ENCODE measurements at places on chromosomes 1 and 21.

GRCh38 chr1:210900079-210900478, 233.9 kb downstream of the KCNH1 start:
- DNase-seq = no peak

DNA sequence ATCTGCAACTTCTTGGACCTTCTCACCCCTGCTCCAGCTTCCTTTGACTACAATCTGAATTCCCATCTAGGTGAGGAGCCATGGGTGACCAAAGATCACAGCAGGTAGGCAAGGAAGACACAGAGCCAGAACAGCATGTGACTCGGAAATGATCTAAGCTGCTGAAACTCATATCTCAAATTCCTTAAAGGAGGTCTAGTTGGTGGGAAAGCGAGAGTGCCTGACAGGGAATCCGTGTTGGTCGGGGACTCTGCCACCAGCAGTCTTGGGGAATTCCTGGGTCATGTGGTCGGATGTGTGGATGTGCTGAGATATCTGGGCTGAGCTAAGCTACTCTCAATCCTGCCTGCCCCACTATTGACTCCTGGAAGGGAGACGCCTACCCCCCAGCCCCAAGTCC, 3.2 kb upstream of the NUAK2 start:
- DNase-seq = no peak

DNA sequence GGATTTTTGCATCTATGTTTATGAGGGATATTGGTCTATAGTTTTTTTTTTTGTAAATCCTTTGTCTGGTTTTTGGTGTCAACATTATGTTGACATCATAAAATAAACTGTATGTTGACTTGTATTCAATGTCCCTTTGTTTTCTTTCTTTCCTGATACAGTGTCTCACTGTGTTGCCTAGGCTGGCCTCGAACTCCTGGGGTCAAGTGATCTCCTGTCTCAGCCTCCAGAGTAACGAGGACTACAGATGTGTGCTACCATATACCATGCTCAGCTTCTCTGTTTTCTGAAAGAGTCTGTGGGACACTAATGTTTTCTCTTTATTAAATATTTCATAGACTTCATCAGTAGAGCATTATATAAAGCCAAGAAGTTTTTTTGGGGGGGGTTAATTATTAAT, 18.3 kb downstream of the MAN1C1 start:
- no peak for DNase-seq

- no peak for DNase-seq
Observed at GRCh38 chr1:24906760-24907490, 23.2 kb downstream of the RUNX3 start.

GRCh38 chr1:148379170-148379500, 104.0 kb downstream of the PPIAL4G start:
- DNase-seq = no peak

- no peak for DNase-seq
Observed at GRCh38 chr1:215474940-215475339, 92.2 kb upstream of the KCTD3 start.

- DNase-seq = no peak
Observed at GRCh38 chr1:172661107-172661506, 2.2 kb downstream of the FASLG start.

- DNase-seq = peak; percentile 94
Observed at GRCh38 chr1:67945733-67946374, 104.6 kb downstream of the DIRAS3 start.

- peak; percentile 53 for DNase-seq
Observed at GRCh38 chr21:25079053-25079452, 528.2 kb downstream of the MRPL39 start.

GRCh38 chr1:91647061-91647460, 146.4 kb downstream of the CDC7 start:
- DNase-seq = no peak

DNA sequence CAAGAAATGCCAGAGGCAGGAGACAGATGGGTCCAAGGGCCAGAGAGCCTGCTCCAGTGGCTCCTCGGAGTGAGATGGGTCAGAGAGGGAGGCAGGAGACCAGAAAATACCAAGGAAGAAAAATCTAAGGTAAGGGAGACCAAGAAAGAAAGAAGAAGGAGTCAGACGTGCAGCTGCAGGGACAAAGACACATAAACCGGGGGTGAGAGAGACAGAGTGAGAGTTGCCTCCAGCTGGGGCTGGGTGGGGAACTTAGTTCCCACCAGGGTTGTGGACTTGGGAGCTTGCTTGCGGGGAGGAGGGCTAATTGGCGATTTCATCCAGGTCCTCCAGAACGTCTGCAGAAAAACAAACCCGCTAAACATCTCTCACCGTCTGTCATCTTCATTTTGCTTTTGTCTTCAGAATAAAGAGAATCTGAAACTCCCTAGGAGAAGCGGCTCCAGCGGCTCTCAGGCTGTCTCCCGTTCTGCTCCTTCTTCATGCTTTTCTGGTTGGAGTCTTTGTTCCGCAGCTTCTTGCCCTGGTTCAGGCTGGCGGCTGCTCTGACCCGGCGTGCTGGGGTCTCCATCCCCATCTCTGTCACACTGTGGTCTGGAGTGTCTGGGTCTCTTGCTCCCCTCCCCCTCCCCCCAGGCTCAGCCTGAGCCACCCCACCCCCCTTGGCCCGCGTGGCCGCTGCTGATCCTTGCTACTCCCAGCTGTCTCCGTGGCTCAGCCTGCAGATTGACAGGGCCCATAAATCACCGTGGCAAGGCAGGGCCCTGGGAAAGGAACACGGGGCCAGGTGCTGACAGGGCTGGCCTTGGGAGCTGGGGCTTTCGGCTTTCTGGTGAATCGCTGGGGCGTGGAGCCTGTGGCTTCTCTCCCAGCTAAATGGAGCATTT, 66.6 kb downstream of the UBIAD1 start:
- DNase-seq = peak; percentile 55

GRCh38 chr21:41962425-41962966, 8.7 kb upstream of the C2CD2 start:
- no peak for DNase-seq

- no peak for DNase-seq
Observed at GRCh38 chr1:61585714-61586113, 139.2 kb downstream of the TM2D1 start.

- no peak for DNase-seq
Observed at GRCh38 chr21:42055425-42055824, 15.7 kb upstream of the UMODL1 start.

DNA sequence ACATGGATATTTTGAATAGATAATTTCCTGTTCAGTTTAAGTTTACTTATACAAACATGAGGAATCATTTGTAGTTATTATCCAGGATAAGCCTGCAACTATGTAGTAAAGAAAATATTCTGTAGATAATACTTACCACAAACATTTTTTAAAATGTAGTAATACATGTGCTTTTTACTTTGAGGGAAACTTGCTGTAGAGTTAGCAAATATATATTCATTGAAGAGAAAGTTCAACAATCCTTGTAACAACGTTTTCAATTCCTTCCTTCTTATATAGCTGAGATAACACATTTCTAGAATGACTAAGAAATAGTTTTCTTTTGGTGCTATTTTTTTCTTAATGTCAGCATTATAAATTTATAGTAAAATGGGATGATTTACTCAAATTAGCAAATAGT, 664.6 kb upstream of the ADAMTS5 start:
- DNase-seq = no peak

- no peak for DNase-seq
Observed at GRCh38 chr1:17209430-17209829, 4.5 kb downstream of the PADI1 start.
